T-cell (primary cell): ENCODE measurements at places on chromosomes 2 and 18. TPM values are rescaled to one million over a fixed set of nuclear protein-coding genes. Genes with fewer than 3 reads are reported as not detected.

DLX1 gene
- total RNA-seq, result not detected

- DNase-seq, result no peak
Observed at GRCh38 chr2:134183679-134184078, 70.2 kb upstream of the MGAT5 start.

LIPG gene
- 0.22 TPM for total RNA-seq

PRADC1 gene
- 8.3 TPM for total RNA-seq

GRCh38 chr2:234715671-234716250 is 218.9 kb upstream of the ARL4C start:
- DNase-seq, result no peak
